ENCODE measurements at places on chromosomes 2 and 18.

- DNase-seq = no peak
These were observed 219.9 kb downstream of the CDH20 start for GRCh38 chr18:61553045-61553659.

DNA sequence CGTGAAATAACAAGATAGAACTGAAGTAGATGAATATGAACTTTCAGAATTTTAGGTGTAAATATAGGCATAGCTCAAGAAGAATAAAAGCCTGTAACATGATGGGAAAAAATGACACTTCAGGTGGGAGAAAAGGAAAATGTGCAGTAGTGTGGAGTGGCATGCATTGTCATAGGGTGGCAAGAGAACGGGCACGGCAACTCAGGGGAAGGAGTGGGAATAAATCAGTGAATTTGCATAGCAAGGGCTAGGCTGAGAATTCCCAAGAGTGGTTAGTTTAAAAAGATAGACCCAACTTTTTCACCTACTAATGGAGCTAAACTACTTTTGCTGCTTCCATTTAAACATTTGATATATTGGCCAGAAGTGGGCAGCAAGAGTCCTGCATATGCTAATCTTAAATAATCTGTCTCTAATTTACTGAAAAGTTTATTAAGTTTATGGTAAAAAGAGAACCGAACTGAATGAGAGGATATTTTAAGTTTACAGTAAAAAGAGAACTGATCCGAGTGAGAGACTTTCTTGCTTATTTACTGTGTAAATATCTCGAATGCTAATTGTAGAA is 228.1 kb downstream of the CTNNA2 start:
- DNase-seq = no peak

GRCh38 chr2:64204703-64205102 is 60.5 kb upstream of the PELI1 start:
- no peak for DNase-seq

GRCh38 chr2:221111739-221112138 is 460.4 kb downstream of the EPHA4 start:
- DNase-seq = no peak

DNA sequence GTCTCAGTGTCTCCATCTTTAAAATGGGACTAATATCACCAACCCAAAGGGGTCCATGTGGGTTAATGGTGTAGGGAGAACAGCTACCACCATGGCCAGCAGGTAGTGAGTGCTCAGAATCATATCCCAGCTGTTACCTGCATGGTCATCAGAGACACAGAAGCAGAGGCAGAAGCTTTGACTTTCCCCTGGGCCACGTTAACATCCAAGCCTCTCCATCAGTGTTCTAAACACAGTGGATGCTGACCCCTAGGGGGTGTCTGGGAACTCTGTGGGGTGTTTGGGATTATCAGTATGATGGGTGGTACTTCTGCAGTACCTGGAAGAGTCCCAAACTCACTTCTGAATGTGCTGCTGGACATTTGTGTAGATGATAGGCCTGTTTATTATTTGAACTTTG is 93.6 kb downstream of the GYPC start:
- no peak for DNase-seq

DNA sequence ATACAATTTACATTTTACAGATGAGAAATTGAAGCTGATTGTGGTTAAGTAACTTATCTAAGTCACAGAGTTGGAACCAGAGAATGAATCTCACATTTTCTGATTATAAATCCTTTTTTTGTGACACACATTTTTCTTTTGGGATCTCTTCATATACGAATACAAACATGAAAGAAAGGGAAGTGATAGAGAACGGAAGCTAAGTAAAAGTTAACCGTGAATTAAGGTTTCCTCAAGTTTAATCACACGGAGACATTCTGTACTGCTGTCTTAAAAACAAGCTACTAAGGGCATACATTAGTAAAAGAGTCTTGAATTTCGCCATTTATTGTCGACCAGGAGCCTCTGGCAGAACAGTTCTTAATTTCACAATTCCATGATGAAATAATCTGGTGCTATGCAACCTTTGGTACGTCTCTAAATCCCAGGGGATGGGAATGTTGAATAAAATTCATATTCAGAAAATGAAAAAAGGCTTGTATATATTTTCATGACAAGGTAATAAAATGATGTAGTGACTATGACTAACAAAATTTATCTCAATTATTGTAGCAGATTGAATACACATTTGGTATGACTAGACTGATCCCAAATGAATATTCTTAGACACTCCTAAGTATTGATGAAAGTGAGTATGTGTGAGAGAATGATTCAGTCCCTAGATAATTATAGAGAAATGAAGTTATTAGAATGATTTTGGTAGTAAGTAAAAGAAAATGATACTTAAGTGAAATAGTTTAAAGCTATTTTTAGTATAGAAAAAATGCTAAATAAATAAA is 40.3 kb upstream of the ZSWIM2 start:
- DNase-seq = no peak

DNA sequence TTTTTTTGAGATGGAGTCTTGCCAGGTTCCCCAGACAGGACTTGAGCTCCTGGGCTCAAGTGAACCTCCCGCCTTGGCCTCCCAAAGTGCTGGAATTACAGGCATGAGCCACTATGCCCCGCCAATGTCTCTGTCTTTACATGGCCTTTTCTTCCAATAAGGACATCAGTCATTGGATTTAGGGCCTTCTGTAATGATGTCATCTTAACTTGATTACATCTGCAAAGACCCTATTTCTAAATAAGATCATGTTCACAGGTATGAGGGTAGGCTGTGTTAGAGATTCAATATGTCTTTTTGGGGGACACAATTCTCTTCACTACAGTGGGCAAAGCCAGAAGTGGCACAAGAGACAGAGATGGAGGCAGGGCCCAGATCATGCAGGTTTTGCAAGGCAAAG is 68.1 kb downstream of the PMAIP1 start:
- DNase-seq = no peak

DNA sequence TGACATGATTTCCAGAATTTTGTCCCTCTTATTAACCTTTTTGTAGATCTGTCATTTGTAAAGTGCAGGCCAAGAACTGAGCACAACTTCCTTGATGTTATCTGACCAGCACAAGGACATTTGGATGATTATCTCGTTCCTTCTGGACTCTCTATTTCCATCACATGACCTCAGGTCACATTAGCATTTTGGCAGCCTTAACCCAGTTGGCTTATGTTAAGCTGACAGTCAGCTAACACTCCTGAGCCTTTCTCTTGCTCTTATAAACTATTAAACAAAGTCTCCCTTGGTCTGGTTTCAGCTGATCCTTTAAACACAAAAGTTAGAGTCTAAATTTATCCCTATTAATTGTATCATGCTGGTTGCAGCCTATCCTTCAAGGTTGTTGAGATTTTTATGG is 167.2 kb upstream of the RBBP8 start:
- DNase-seq = no peak

- no peak for DNase-seq
These were observed 46.2 kb downstream of the HPCAL1 start for GRCh38 chr2:10348891-10349290.

GRCh38 chr2:194319222-194319992 is 1337.6 kb upstream of the SLC39A10 start:
- DNase-seq = no peak

- no peak for DNase-seq
These were observed 37.4 kb upstream of the GPC1 start for GRCh38 chr2:240397924-240398645.

DNA sequence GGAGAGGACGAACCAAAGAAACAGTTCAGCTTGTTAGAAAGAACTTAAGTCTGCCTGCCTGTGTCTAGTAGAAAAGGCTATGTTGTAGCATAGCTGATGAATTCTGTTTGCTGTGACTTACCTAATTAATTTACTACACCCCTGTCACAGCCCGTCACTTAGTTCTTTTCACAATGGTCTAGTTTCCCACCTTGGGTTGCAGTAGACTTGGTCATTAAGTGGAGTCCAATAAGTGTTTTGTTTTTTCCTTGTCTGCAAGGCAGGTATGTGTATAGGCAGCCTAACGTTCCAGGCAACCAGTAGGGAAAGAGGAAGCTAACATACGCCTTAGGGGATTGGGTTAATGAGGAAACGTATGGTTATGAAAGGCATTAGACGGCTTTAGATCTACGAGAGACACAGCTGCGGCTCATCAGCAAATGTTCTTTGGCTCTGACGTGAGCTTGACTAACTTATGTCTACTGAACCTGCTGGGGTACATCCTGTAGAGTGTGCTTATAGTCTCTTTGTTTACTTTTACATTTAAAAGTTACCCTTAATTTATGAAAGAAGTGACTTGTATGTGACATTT is 180.1 kb downstream of the PRPF40A start:
- no peak for DNase-seq

DNA sequence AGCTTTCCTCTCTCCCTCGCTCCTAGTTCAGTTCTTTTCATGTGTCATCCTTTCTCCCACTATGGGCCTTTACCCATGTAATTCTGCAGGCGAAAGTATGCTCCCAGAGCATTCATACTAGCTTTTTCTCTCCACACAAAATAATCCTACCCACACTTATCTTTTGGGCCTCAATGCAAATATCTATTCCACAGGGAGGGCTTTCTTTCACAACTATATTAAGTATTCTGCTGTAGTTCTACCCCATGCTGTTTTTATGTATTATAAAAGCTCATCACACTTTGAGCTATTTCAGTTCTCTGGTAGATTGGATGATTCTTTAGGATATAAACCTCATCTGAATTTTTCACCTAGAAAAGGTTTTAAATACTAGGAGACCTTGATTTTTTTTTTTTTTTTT is 774.6 kb upstream of the CRIM1 start:
- DNase-seq = no peak

DNA sequence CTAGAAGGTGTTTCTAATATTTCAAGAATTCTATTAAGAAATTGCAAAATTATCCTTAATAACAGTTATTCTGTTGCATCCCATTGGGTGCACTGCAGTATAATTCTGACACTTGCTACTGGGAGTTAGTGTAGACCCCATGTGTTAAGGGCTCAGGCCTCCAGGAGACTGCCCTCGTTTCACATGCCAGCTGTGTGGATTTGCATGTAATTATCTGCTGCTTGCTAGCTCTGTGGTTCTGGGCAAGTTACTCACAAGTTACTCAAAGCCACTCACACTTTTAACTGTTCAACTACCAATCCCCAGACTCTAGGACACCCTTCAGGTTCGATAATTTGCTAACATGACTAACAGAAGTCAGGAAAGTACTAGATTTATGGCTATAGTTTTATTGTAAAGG is 38.6 kb downstream of the ST6GAL2 start:
- DNase-seq = no peak

DNA sequence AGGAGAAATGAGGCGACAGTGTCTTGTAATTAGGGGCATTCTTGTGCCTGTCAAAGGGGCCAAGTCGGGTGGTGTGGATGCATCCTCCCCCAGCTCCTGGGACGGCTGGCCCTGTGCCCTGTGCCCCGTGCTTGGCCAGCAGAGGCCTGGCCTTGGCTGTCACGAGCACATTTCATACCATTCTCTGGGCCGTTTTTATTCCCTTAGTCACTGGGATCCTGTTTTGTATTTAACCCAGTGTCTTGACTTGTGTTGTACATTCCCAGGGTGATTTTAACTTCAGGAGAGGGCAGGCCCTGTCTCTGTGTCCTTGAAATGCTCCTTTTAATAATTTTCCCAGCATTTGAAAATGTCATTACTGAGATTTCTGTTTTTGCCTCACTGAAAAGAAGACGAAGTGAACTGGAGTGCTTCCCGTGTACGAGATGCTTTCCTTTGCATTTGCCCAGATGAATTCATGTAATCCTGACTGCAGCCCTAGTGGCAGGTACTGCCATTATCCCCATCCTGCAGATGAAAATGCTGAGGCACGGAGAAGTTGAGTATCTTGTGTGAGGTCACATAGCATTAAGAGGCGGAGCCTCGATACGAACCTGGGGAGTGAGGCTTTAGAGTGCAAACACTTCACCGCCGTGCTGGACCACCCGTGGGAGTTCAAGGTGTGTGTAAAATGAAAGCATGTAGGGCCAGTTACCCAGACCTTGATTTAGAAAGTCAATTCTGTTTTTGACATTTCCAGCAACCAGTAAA is 57.0 kb downstream of the SH3RF3 start:
- DNase-seq = peak; percentile 58

DNA sequence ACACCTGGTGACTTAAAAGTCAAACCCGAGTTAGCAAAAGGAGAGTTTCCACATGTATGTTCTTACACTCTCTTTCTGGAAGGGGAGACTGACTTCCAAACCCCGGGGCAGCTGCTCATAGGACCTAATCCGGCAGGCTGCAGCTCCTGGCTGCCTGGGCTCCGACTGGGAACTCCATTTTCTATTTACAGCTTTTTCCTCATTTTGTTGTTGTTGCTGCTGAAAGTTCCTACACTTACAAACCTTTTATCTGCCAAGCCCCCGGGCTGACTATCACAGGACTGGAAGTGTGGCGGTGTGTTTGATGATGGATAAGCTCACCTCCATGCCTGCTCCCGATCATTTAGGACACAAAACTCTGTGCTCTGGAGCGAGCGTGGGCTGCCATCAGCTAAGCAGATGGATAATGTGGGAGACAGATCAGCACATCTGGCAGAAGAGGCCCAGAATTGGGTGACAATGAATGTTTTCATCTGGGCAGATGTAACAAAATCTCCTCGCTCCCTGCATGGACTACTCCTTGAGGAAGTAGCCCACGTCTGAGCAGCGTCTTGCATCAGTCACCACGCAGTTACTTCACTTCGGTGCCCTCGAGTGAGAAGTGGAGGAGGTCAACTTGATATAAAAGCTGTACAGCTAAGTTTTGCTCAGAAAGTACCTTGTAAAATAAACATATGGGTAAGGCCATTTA is 114.4 kb upstream of the COPS8 start:
- DNase-seq = no peak

- DNase-seq = no peak
These were observed 307.2 kb upstream of the MMADHC start for GRCh38 chr2:149894760-149895159.
